Ovary (tissue), 10 donors: ENCODE measurements at places on chromosomes 16 and 17. TPM values are rescaled to one million over a fixed set of nuclear protein-coding genes. Genes with fewer than 3 reads are reported as not detected.

Gene ZNF48
- total RNA-seq, result 6.6 TPM

- no peak for DNase-seq
- H3K4me3 ChIP-seq, result no peak overlapping the region
- no peaks in the 10 kb centered on the region for H3K4me1 ChIP-seq
- H3K27me3 ChIP-seq, result no peaks in the 10 kb centered on the region
Measured at GRCh38 chr16:84851192-84852127, 31.7 kb downstream of the CRISPLD2 start.

- no peak overlapping the region for H3K27ac ChIP-seq
- peaks cover 38% of the 10 kb centered on the region for H3K4me1 ChIP-seq
- no peaks in the 10 kb centered on the region for H3K36me3 ChIP-seq
Measured at GRCh38 chr16:75263291-75263962, 12.0 kb upstream of the BCAR1 start.

- no peaks in the 10 kb centered on the region for H3K36me3 ChIP-seq
- H3K4me1 ChIP-seq, result no peaks in the 10 kb centered on the region
- no peak for DNase-seq
- no peak overlapping the region for H3K27ac ChIP-seq
Measured at GRCh38 chr17:63278728-63279442, 167.2 kb downstream of the CYB561 start.

- no peaks in the 10 kb centered on the region for H3K4me1 ChIP-seq
- no peak overlapping the region for H3K27ac ChIP-seq
- DNase-seq, result no peak
- no peaks in the 10 kb centered on the region for H3K27me3 ChIP-seq
Measured at GRCh38 chr17:63381101-63381729, 64.9 kb downstream of the CYB561 start.

- no peaks in the 10 kb centered on the region for H3K27me3 ChIP-seq
- no peak overlapping the region for H3K27ac ChIP-seq
- H3K36me3 ChIP-seq, result no peaks in the 10 kb centered on the region
- DNase-seq, result no peak
Measured at GRCh38 chr16:31702796-31703195, 170.8 kb upstream of the ZNF267 start.

GRCh38 chr17:34367486-34368195 is 4.6 kb upstream of the CCL1 start:
- H3K36me3 ChIP-seq, result no peaks in the 10 kb centered on the region
- no peaks in the 10 kb centered on the region for H3K4me1 ChIP-seq
- no peak overlapping the region for H3K27ac ChIP-seq
- H3K4me3 ChIP-seq, result no peak overlapping the region
- H3K27me3 ChIP-seq, result no peaks in the 10 kb centered on the region

Gene NCBP3
- total RNA-seq, result 39.0 TPM

Gene STX1B
- 1.2 TPM for total RNA-seq

GRCh38 chr16:8889893-8890548 is 7.9 kb downstream of the LITAFD start:
- no peaks in the 10 kb centered on the region for H3K36me3 ChIP-seq
- no peaks in the 10 kb centered on the region for H3K4me1 ChIP-seq
- DNase-seq, result no peak
- H3K27me3 ChIP-seq, result no peaks in the 10 kb centered on the region
- no peak overlapping the region for H3K4me3 ChIP-seq
- no peak overlapping the region for H3K27ac ChIP-seq

Gene SYCE1L
- 6.2 TPM for total RNA-seq

- H3K27me3 ChIP-seq, result no peaks in the 10 kb centered on the region
- H3K27ac ChIP-seq, result no peak overlapping the region
- H3K4me1 ChIP-seq, result no peaks in the 10 kb centered on the region
- H3K4me3 ChIP-seq, result no peak overlapping the region
Measured at GRCh38 chr17:73795730-73796129, 151.5 kb upstream of the SDK2 start.

Gene KRT39
- total RNA-seq, result not detected

Gene DHRS11
- total RNA-seq, result 9.1 TPM

Gene ZACN
- total RNA-seq, result not detected

Gene SLC52A1
- 0.24 TPM for total RNA-seq

Gene HES7
- 0.56 TPM for total RNA-seq

DNA sequence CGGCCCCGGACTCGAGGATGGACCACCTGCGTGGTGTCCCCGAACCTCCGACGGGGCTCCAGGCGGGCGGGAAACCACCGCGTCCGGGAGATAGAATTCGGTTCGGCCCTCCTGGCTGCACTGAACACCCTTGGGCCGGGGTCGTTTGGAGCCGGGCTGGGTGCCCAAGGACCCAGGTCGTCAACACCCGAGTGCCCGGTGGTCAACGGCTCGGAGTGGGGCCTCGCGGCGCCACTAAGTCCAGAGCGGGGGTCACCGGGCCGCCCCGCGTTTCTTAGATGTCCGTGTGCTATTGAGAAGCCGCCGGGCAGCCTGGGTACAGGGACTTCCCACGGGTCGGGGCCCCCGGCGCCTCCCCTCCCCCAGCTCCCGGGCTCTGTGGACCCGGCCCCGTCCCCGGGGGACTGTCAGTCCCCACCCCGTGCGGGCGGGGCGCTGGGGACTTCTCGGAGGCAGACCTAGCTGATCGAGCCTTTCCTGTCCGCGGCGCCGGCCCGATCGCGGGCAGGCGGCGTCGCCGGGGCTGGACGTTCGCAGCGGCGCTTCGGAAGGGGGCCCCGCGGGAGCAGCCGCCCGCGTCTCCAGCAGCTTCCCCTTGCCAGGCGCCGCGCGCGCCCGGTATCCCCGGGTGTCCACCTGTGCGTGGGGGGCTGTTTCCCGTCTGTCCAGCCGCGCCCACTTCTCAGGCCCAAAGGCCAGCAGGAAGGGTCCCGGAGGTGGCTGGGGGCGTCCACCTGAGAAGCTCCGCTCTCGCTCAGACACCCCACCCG is 655 bp upstream of the NPTX1 start:
- peaks cover 23% of the 10 kb centered on the region for H3K27me3 ChIP-seq
- H3K4me1 ChIP-seq, result peaks cover 3% of the 10 kb centered on the region
- H3K36me3 ChIP-seq, result no peaks in the 10 kb centered on the region
- H3K27ac ChIP-seq, result no peak overlapping the region
- peak overlapping the region; percentile 26 for H3K4me3 ChIP-seq

GRCh38 chr16:7585705-7586104 is 253.1 kb downstream of the RBFOX1 start:
- H3K36me3 ChIP-seq, result no peaks in the 10 kb centered on the region
- no peak overlapping the region for H3K27ac ChIP-seq
- no peak overlapping the region for H3K4me3 ChIP-seq
- H3K4me1 ChIP-seq, result no peaks in the 10 kb centered on the region

Gene ABI3
- total RNA-seq, result 6.7 TPM

- H3K4me1 ChIP-seq, result peaks cover 1% of the 10 kb centered on the region
- H3K27ac ChIP-seq, result no peak overlapping the region
- H3K4me3 ChIP-seq, result no peak overlapping the region
Measured at GRCh38 chr17:64565563-64565962, 58.8 kb downstream of the CEP95 start.

DNA sequence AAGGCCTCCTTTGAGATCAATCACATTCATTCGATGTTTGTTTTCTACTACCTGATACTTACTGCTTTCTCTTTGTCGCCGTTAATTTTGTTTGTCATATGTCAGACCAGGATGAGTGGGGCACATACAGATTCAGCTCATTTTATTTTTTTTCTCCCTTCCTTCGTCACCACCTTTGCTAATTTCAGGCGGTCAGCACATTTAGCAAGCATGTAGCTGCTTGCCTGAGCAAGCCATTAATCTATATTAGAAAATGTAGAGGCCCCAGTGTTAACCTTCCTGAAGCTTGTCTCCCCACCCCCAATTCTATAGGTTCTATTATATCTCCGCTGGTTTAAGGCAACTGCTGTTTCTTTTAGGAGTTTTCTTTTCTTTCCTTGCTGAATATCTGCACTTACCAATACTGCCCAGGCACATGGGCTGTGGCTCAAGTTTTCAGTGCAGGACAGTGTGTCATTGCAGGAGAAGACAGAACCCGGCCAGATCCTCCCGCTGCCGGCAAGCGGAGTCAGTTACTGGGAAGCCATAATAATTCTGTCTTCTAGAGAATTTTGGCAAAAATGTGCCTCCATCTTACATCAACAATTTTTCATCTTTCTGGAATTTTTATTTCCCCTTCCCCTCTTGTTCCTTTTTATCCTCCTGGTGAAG is 714.3 kb downstream of the WWOX start:
- no peak for DNase-seq
- H3K4me3 ChIP-seq, result no peak overlapping the region
- H3K27ac ChIP-seq, result no peak overlapping the region
- no peaks in the 10 kb centered on the region for H3K27me3 ChIP-seq
- H3K36me3 ChIP-seq, result no peaks in the 10 kb centered on the region

DNA sequence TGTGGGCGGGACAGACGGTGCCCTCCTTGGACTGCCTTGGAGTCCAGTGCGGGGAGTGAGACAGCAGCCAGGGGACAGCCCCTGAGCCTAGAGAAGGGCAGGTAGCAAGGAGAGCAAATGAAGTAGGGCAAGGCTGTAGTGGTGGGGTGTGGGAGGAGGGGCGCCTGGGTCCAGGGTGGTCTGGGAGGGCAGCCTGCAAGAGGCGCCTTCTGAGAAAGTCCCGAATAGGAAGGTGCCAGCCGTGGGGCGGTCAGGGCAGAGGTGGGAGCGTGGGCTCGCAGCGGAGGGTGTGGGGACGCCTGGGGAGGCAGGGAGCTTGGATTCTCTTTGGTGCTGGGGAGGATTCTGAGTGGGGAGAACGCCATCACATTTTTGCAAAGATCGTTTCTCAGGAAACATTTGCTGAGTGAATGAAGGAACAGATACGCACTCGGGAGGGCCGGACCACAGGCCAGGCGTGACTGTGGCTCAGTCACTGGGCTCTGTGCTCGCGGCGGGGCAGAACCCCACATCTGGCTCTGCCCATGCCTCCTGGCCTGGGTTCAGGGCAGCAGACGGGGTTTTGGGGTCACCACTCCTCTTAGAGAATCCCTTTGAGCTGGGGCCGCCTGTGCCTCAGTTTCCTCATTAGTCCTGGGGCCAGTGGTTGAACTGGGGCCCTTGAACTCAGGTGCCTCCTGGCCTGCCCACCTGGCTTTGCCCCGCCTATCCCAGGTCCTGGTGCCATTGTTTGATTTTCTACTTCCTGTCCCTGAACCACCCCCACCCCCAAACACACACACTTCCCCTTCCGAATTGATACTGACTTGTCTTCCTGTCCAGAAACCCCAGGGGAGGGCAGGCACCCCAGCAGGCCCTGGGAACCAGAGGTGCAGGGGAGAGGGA is 4.2 kb downstream of the SNN start:
- no peak for DNase-seq
- no peaks in the 10 kb centered on the region for H3K36me3 ChIP-seq
- H3K27ac ChIP-seq, result no peak overlapping the region
- no peak overlapping the region for H3K4me3 ChIP-seq
- H3K4me1 ChIP-seq, result peaks cover 37% of the 10 kb centered on the region

GRCh38 chr16:73196670-73197069 is 148.7 kb upstream of the ZFHX3 start:
- H3K4me1 ChIP-seq, result no peaks in the 10 kb centered on the region
- DNase-seq, result peak; percentile 56
- no peak overlapping the region for H3K4me3 ChIP-seq
- no peak overlapping the region for H3K27ac ChIP-seq
- H3K36me3 ChIP-seq, result no peaks in the 10 kb centered on the region

DNA sequence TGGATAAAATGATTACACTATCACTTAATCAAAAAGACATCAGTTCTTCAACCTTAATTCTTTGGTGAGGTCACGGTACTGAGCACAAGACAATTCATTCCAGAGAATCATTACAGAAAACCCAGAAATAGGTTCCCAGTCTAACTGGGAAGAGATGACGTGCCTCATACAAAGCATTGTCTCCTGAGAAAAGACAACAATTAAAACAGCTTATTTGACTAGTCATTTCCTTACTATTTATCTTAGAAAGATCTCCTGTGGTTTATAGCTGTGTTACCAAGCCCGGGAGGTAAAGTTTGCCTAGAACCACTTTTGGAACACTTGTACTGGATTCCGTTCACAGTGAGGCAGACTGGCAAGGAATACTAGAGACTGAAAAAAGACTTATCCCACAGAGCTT is 5.1 kb downstream of the PHF12 start:
- DNase-seq, result no peak
- no peak overlapping the region for H3K4me3 ChIP-seq
- H3K27ac ChIP-seq, result no peak overlapping the region
- H3K36me3 ChIP-seq, result no peaks in the 10 kb centered on the region
- peaks cover 12% of the 10 kb centered on the region for H3K4me1 ChIP-seq
